ENCODE measurements at places on chromosomes 6 and 20.

GRCh38 chr6:110158479-110158878 lies 21.0 kb downstream of the WASF1 start:
- no peak for DNase-seq

GRCh38 chr6:40611912-40612311 lies 24.7 kb upstream of the LRFN2 start:
- DNase-seq, result no peak

- DNase-seq, result no peak
Measured at GRCh38 chr6:84227044-84227433, 404 bp downstream of the CEP162 start.

- no peak for DNase-seq
Measured at GRCh38 chr20:8912096-8912495, 156.8 kb upstream of the PLCB4 start.

DNA sequence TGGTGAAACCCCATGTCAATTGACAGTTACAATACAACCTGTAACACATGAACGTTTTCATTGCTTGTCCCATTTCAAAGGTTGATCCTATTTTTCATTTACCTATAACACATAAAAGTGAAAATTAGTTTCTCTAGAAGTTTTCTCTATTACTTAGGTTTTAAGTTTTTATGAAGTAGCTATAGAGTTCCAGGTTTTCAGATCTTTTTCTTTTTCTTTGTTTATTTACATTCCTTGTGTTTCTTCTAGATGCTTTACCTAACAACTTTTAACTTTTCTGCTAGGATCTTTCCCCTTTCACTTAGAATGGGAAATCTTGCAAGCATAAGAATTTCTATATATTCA lies 232.6 kb downstream of the PLCB1 start:
- DNase-seq, result no peak
